ENCODE measurements at places on chromosomes 3 and 15.

DNA sequence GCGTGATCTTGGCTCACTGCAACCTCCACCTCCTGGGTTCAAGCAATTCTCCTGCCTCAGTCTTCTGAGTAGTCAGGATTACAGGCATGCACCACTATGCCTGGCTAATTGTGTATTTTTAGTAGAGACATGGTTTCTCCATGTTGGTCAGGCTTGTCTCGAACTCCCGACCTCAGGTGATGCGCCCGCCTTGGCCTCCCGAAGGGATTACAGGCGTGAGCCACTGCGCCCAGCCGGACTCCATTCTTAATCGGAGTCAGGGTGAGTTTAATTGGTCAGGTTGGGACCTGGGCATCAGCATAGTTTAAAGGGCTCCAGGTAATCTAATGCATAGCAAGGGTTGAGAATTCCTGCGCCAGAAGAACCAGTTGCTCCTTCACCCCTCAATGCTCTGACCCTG lies 29.2 kb downstream of the MAGEF1 start:
- DNase-seq, result no peak

- no peak for DNase-seq
Observed at GRCh38 chr3:117801912-117802239, 1092.3 kb downstream of the TUSC7 start.

GRCh38 chr3:136956971-136957370 lies 812 bp upstream of the IL20RB start:
- DNase-seq, result no peak

- DNase-seq, result no peak
Observed at GRCh38 chr3:4313606-4314293, 10.6 kb downstream of the SETMAR start.

DNA sequence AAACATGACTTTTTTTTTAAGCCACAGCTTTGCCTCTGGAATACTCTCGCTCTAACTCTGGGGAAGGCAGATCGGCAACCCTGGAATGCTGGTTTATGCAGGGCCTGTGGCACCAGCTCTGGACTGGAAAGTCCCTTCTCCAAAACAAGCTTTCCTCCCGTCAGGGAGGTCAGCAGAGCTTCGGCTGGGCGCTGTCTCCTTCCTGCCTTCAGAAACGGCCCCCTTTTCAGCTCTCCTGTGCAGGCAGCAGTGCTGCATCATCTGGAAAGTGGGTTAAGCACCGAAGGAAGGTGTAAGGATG lies 42.7 kb upstream of the SKOR1 start:
- DNase-seq, result no peak

- DNase-seq, result no peak
Observed at GRCh38 chr3:192063570-192063969, 602.6 kb downstream of the PYDC2 start.

GRCh38 chr3:188052169-188053035 lies 101.6 kb upstream of the LPP start:
- no peak for DNase-seq

- no peak for DNase-seq
Observed at GRCh38 chr15:93664213-93664956, 567.0 kb upstream of the MCTP2 start.

DNA sequence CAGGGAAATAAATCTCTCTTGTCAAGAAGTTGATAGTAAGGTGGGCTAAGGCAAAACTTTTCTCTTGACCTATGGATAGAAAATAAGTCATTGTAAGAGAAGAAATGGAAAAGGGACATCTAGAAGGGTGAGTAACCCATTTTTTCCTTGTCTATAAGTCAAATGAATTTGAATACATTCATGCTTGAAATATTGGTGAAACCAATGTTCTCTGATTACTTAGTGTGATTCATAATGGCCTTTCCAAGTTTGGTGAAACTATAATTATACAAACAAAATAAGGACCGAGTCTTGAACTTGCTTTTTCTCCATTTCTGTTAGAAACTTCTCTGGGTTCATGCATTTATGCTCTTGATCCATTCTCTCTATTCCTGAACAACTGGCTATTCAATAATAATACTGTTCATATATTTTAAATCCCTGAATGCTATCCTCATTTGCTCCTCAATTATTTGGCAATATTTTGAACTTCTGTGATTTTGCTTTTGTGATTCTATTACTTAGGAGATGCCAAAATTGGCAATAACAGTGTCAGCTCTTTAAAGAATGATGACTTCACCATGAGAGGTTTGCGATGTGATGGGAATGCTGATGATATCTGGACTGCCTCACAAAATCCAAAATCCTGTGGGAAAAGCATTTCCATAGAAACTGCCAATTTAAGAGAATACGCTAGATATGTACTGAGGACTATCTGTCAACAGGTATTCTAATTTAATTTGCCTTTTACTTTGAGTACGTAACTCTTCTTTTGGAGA lies 12.3 kb downstream of the P2RY12 start:
- no peak for DNase-seq

DNA sequence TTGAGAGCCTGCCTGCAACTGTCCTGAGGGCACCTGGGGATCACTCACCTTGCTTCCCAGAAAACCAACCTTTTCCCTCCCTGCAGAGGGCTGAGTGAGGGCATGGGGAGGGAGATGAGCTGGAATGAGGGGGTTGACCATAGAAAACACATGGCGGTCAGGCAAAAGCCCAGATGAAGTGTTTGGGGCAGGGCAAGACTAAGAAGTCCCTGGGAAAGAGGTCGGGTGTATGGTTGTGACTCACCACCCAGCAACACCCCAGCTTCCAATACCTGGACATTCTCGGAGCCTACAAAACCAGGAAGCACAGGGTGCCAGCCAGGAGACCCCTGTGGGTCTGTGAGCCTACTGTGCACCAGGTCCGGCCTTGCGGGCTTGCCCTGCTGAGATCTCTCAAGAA lies 95.3 kb upstream of the ATP2B2 start:
- no peak for DNase-seq

GRCh38 chr3:72270072-72270681 lies 485.2 kb upstream of the PROK2 start:
- DNase-seq, result no peak

GRCh38 chr3:10262027-10262426 lies 13.8 kb downstream of the TATDN2 start:
- no peak for DNase-seq

GRCh38 chr3:115648559-115648958 lies 25.2 kb downstream of the GAP43 start:
- DNase-seq, result no peak

- DNase-seq, result peak; percentile 15
Observed at GRCh38 chr15:85730001-85730820, 64.5 kb downstream of the KLHL25 start.

DNA sequence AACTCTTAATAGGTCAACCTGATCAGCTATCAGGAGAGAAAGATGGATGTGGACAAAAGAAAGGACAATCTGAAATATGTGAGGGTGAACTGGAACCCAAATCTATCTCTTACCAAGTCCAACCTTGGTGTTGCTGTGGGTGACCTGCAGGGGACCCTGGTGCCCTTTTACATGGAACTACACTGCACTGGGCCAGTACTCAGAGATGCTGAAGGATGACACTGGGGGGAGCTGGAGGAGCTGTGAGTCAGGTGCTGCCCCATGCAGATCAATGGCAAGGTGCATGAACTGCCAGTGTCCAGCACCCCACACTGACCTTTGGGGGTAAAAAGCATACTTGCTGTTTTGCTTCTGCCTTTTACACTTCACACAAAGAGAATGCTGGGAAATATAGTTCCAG lies 55.6 kb upstream of the TBC1D5 start:
- no peak for DNase-seq

DNA sequence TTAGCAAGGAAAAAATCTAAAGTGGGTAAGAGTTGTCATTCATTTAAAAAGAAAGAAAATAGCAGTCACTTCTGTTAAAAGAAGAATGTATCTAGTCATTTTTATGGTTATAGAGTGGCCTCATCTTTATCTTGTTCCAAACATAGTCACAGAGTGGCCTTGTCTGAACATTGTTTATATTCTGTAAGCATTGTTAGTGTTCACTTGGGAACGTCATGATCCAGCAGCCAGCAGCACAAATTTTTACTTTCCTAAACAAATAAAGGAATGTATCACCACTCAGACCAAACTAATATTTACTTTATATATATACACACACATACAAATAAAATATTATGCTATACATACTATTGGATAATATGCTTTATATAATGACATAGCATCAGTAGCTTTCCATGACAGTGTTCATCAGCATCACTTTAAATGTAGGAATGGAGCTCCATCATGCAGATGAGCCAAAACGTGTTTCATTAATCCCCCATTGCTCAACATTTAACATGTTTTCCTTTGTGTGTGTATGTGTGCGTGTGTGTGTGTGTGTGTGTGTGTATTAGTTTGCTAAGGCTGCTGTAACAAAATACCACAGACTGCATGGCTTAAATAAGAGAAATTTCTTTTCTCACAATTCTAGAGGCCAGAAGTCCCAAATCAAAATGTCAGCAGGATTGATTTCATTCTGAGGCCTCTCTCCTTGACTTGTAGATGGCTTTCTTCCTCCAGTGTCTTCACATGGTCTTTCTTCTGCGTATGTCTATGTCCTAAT lies 39.6 kb upstream of the GYG1 start:
- no peak for DNase-seq

- DNase-seq, result no peak
Observed at GRCh38 chr3:194392576-194392975, 6.5 kb downstream of the GP5 start.

- no peak for DNase-seq
Observed at GRCh38 chr3:47108546-47108945, 55.4 kb downstream of the SETD2 start.

DNA sequence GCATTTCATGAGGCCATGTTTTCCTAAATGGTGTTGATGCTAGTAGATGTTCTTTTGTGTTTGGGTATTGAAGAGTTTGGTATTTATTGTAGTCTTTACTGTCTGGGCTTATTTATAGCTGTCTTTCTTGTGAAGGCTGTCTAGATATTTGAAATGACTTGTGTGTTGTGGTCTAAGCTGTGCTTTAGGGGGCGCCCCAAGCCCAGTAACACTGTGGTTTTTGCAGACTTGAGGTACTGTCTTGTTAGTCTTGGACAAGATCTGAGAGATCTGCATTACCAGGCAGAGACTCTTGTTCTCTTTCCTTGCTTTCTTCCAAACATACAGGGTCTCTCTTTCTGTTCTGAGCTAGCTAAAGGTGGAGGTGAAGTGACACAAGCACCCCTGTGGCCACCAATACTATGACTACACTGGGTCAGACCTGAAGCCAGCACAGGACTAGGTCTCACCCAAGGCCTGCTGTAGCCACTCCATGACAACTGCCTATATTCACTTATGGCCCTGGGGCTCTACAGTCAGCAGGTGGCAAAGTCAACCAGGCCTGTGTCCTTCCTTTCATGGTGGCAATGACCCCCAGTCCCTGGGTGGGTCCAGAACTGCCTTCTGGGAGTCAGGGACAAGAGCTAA lies 152.1 kb upstream of the TBC1D5 start:
- DNase-seq, result no peak

GRCh38 chr3:99875929-99876841 lies 58.5 kb downstream of the CMSS1 start:
- DNase-seq, result peak; percentile 17

GRCh38 chr15:51917493-51917892 lies 54.1 kb downstream of the LEO1 start:
- DNase-seq, result no peak

DNA sequence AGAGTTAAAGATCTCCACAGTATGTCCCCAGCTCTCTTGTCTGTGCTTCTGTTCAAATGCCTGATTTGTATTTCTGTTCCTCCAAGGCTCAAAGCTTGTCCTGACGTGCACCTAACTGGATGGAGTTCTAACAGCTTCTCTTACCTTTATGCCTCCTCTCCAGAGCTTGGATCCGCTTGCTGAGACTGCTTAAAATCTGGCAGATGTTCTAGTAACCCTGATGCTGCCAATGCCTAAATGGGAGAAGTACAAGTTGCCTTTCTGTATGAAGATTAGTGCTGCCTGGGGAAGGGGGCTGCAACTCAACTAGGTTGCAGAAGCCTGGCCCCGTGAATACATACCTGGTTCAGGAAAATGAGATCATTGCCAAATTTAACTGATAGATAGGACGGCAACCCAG lies 354.5 kb upstream of the KCNMB2 start:
- no peak for DNase-seq

GRCh38 chr15:71748293-71748718 lies 62.0 kb upstream of the NR2E3 start:
- no peak for DNase-seq

DNA sequence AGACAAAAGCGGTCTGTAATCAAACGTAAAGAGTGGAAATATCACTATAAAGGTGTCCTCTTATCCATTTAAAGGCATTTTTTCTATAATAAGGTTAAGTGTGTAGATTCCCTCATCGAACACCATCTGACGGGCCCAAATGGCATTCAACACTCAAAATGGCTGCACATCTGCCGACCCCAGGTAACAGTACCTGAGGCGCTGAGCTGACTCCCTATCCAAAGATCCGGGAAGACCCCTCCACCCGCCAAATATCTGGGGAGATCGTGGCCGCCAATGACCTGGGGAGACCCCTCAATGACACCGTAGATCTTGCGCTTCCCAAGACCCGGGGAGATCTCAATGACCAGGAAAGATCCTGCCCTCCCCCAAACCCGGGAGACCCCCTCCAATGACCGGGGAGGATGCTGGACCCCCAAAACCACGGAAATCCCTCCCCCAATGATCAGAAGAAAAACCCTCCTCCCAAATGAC lies 476 bp downstream of the IP6K2 start:
- no peak for DNase-seq

DNA sequence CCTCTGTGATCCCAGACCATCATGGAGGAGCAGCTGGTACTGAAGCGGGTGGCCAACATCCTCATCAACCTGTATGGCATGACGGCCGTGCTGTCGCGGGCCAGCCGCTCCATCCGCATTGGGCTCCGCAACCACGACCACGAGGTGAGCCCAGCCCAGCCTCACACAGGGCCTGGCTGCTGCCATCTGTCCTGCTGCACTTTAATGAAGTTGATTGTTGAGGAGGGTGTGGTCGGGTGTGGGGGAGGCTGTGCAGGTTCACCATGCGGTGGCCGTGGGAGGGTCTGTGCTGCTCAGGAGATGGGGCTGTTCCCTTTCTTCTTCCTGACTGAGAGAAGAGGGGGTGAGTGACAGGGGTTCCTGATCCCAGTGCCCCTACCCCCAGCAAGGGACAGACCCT lies 30.6 kb downstream of the ACAD9 start:
- no peak for DNase-seq

DNA sequence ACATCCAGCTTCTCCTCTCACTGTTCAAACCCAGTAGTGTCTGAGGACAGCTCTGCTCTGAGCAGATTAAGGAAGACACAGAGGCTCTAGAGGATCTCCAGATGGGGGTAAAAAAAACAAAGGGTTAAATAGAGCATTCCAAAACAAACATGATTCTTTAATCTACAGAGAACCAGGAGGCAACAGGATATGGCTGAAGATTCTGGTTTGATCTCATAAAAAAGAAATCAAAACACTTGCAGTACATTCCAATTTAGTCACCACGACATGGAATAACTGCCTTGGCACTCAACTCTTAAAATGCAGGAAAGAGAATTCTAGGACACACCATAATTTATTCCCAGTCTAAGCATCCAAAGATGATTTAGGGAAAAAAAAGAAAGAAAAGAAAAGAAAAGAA lies 32.0 kb downstream of the TM4SF4 start:
- no peak for DNase-seq

DNA sequence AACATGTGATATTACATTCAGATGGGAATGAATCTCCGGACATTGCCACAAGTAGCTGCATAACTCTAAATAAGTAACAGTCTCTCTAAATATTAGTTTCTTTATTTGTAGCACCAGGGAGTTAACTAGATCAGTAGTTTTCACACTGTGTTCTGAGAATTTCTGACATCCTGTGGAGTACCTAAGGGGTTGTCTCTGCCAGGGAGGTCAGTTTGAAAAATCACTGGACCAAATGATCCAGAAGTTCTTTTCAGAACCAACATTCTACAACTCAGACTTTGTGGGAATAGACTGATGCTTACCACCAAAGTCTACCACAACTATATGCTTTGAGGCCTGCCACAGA lies 9.0 kb upstream of the ILDR1 start:
- DNase-seq, result no peak

Data from stimulated activated CD4-positive, alpha-beta T cell treated with anti-CD3 and anti-CD28 coated beads, Interleukin-1b, Interleukin-23, amount 100 ng/mL, for 1 hour (primary cell).